Astrocyte (in vitro differentiated cells and primary cell): ENCODE measurements at places on chromosomes 16 and 17.

GRCh38 chr17:79793924-79794304 is 3.0 kb downstream of the CBX8 start:
- H3K4me1 ChIP-seq: peaks cover 36% of the 10 kb centered on the region
- no peak overlapping the region for H3K27ac ChIP-seq
- DNase-seq: no peak
- no peaks in the 10 kb centered on the region for H3K36me3 ChIP-seq

DNA sequence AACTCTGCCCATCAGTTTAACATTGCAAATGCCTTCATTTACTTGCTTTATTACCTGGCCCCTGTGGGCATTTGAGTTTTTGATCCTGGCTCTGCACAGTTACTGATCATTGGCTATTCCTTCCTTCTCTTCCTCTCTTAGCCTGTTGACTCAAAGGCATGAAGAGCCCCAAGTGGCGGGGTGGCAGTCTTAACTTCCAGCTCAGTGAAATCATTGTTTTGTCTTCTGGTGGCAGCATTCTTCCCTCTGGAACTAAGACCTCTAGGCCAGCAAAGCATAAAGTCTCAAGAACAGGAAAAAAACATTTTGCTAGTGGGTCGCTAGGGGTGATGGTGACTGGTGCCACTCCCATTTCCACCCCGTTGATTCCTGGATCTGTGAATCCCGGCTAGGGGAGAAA is 52.3 kb upstream of the MRTFB start:
- H3K4me1 ChIP-seq: peaks cover 2% of the 10 kb centered on the region
- no peak overlapping the region for H3K4me3 ChIP-seq
- no peak for DNase-seq
- no peaks in the 10 kb centered on the region for H3K36me3 ChIP-seq
- no peak overlapping the region for H3K27ac ChIP-seq
- no peaks in the 10 kb centered on the region for H3K27me3 ChIP-seq

DNA sequence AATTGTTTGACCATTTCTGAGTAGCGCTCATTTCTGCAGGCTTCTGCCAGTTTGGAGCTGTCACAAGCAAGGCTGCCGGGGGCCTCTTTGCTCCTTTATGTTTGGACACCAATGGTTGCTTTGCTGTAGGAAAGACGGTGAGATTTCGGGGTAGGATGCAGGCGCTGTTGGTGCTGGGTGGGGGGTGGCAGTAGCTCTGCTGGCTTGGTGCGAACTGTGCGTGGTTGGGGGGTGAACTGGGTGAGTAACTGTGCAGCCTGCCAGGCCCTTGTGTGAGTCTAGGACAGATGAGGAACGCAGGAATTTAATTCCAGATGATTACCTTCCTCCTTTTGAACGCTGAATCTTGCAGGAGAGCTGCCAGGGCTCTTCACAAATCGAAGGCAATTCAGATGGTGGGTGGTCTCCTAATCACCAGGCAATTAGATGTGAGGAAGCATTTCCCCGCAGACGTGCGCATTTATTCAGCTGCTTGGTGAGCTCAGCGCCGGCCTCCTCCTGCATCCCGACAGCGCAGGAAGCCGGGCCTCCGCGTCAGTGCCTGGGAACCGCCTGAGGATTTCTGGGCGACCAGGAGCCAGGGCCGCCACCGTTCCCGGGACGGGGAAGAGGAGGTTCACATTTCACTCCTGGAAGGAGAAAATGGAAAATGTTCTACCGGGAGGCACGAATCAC is 154.4 kb downstream of the FOXL1 start:
- DNase-seq: peak; percentile 80
- H3K27me3 ChIP-seq: peaks cover 6% of the 10 kb centered on the region
- peak overlapping the region; percentile 15 for H3K4me3 ChIP-seq
- no peaks in the 10 kb centered on the region for H3K36me3 ChIP-seq
- H3K27ac ChIP-seq: peak overlapping the region; percentile 2
- H3K4me1 ChIP-seq: peaks cover 22% of the 10 kb centered on the region

DNA sequence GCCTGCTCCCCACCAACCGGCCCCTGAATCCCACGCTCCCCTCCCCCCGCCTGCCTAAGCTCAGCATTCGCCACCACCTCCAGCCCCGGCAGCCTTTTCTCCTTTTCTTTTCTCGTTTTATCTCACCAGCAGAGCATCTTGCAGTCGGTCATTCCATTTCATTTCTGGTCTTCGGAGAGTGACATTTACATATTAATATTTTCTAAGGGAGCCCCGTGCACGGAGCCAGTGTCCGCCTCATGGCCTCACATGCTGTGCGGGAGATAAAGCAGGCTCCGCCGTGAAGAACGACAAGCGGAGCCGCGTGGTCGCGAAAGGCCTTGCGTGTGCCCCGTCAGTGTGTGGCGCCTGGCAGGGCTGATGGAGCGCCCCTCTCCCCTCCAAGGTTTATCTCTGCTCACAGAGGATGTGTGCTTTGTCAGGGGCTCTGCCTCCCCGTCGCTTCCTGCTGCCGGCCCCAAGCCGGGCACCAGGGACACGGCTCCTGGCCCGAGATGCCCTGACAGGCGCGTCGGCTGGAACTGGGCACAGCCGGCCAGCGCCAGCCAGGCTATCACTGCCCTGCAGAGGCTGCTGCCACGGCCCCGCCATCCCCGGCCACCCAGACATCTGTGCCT is 95.5 kb upstream of the GSE1 start:
- H3K27ac ChIP-seq: no peak overlapping the region
- no peak overlapping the region for H3K4me3 ChIP-seq
- no peaks in the 10 kb centered on the region for H3K36me3 ChIP-seq
- no peaks in the 10 kb centered on the region for H3K27me3 ChIP-seq

DNA sequence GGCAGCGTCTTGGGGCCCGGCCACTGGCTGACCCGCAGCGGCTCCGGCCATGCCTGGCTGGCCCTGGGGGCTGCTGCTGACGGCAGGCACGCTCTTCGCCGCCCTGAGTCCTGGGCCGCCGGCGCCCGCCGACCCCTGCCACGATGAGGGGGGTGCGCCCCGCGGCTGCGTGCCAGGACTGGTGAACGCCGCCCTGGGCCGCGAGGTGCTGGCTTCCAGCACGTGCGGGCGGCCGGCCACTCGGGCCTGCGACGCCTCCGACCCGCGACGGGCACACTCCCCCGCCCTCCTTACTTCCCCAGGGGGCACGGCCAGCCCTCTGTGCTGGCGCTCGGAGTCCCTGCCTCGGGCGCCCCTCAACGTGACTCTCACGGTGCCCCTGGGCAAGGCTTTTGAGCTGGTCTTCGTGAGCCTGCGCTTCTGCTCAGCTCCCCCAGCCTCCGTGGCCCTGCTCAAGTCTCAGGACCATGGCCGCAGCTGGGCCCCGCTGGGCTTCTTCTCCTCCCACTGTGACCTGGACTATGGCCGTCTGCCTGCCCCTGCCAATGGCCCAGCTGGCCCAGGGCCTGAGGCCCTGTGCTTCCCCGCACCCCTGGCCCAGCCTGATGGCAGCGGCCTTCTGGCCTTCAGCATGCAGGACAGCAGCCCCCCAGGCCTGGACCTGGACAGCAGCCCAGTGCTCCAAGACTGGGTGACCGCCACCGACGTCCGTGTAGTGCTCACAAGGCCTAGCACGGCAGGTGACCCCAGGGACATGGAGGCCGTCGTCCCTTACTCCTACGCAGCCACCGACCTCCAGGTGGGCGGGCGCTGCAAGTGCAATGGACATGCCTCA is 773 bp downstream of the NTN3 start:
- H3K4me1 ChIP-seq: peaks cover 30% of the 10 kb centered on the region
- no peak overlapping the region for H3K27ac ChIP-seq
- DNase-seq: no peak
- no peaks in the 10 kb centered on the region for H3K36me3 ChIP-seq

GRCh38 chr16:12323007-12323758 is 346.6 kb downstream of the SNX29 start:
- H3K36me3 ChIP-seq: no peaks in the 10 kb centered on the region
- H3K27ac ChIP-seq: no peak overlapping the region
- H3K4me3 ChIP-seq: no peak overlapping the region

DNA sequence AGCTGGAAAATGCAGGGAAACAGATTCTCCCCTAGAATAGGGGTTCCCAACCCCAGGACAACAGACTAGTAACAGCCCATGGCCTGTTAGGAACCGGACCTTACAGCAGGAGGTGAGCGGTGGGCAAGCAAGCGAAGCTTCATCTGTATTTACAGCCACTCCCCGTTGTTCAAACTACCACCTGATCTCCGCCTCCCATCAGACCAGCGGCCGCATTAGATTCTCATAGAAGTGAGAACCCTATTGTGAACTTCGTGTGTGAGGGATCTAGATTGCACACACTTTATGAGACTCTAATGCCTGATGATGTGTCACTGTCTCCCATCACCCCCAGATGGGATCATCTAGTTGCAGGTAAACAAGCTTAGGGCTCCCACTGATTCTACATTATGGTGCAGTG is 3.5 kb downstream of the CD300LB start:
- no peaks in the 10 kb centered on the region for H3K27me3 ChIP-seq
- no peak overlapping the region for H3K4me3 ChIP-seq
- H3K27ac ChIP-seq: no peak overlapping the region
- no peak for DNase-seq

DNA sequence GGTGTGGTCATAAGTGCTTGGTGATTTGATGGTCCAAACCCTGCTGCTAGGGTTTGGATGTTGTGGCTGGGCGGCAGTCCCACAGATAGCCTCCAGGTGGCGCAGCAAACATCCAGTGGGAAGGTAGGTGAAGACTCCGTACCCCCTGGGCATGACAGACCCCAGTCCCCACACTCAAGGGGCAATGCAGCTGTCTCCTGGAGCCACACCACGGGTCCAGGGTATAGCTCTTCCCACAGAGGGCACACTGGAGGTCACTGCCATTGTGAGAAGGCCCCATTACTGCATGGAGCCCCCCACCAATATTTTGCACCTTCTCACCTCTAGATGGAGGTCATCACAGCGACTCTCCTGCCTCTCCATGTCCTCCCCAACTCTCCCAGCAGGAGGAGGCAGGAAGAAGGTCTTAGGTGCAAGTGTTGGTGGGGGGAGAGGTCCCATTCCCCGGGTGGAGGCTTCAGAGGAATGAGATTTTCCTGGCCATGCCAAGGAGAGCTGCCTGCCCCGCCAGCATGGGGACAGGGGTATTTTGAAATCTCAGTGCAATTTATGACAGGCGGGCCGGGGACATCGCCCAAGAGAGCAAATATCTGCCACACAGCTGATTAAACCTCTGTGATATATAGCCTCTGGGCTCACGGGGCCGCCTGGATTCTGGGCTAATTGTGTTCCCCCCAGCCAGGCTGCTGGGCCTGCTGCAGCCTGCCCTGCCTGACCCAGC is 17.1 kb upstream of the C17orf113 start:
- DNase-seq: no peak
- H3K4me3 ChIP-seq: no peak overlapping the region
- H3K36me3 ChIP-seq: no peaks in the 10 kb centered on the region
- H3K27me3 ChIP-seq: peaks cover 9% of the 10 kb centered on the region
- H3K27ac ChIP-seq: no peak overlapping the region
- no peaks in the 10 kb centered on the region for H3K4me1 ChIP-seq

GRCh38 chr17:40468560-40468959 is 25.3 kb downstream of the IGFBP4 start:
- H3K4me1 ChIP-seq: peaks cover 17% of the 10 kb centered on the region
- H3K27me3 ChIP-seq: no peaks in the 10 kb centered on the region
- H3K36me3 ChIP-seq: no peaks in the 10 kb centered on the region
- no peak overlapping the region for H3K4me3 ChIP-seq
- DNase-seq: no peak
